Muscle of leg (tissue), 16 donors: ENCODE measurements at places on chromosomes 11 and 22. TPM values are rescaled to one million over a fixed set of nuclear protein-coding genes. Genes with fewer than 3 reads are reported as not detected.

- DNase-seq: no peak
Observed at GRCh38 chr11:86987679-86988078, 32.5 kb upstream of the FZD4 start.

DNA sequence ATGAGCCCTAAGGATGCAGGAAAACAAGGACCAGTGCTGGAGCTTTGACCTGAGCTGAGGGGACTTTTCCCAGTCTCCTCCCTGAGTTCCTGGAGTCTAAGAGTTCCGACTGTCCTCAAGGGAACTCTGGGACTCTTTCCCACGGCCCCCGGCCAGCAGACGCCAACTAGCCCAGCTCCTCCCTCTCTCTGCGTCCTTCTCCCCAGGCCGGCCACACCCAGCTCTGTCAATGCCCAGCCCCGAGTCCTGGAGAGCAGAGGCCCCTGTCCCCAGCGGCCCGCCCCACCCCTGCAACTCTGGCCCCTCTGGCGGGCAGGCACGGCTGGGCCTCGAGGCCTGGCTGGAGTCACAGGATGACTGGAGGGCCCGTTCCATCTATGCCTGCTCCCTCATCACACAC is 29.8 kb downstream of the NECTIN1 start:
- peak; percentile 78 for DNase-seq

DNA sequence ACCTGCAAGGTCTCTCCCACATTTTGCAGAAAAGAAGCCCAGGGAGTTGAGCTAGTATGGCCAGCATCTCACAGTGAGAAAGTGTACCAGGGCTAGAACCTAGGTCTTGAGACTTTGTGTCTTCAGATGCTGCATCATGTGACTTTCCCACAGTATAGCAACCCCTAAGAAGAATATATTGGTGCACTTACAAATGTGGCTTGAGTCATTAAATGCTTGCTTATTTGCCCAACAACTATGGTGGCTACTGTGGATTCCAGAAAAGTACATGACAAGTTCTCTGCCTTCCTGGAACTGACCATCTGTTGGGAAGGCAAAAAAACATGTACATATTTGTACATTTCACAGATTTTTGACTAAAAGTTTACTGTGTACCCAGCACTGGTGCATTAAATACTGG is 55.0 kb downstream of the POLD3 start:
- no peak for DNase-seq

- DNase-seq: no peak
Observed at GRCh38 chr11:93784935-93785360, 866 bp downstream of the MED17 start.

- DNase-seq: peak; percentile 84
Observed at GRCh38 chr11:120168960-120169681, 31.2 kb upstream of the TRIM29 start.

- no peak for DNase-seq
Observed at GRCh38 chr11:2396471-2396870, 4.1 kb upstream of the TSSC4 start.

- DNase-seq: no peak
Observed at GRCh38 chr22:47570851-47571250, 808.4 kb downstream of the TBC1D22A start.

DNA sequence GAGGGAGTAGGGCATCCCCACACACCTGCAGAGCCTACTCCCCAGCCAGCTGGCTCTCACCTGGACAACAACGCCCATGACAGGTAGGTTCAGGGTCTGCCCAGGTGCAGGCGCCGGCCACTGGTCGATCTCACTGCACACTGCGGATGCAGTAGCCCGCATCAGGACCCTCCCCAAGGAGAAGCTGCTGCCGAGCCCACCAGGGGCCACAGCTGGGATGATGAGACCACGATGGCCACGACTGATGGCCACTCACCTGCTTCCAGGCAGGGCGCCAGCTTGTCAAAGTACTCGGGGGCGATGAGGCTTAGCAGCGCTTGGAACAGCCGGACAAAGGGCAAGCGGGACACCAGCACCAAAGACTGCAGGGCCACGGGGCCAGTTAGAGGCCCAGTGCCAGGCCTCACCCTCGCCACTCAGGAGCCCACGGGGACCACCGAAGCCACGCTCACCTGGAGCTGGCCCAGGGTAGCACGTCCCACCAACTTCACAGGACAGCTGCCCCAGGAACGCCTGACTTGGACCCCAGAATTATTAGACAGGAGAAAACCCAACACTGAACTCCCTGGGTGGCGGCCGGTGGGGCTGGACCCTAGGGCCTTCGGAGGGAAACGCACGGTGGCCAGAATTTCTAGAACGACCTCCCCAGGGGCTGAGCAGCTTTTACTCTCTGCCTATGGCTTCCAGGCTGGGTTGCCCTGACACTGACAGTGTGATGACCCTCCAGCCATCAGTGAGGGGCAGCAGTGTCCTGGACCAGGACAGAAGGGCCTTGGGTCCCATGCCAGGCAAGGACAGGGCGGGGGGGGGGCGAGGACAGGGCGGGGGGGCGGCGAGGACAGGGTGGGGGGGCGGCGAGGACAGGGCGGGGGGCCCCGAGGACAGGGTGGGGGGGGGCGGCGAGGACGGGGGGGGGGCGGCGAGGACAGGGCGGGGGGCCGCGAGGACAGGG is 8.9 kb upstream of the PLXNB2 start:
- no peak for DNase-seq

DNA sequence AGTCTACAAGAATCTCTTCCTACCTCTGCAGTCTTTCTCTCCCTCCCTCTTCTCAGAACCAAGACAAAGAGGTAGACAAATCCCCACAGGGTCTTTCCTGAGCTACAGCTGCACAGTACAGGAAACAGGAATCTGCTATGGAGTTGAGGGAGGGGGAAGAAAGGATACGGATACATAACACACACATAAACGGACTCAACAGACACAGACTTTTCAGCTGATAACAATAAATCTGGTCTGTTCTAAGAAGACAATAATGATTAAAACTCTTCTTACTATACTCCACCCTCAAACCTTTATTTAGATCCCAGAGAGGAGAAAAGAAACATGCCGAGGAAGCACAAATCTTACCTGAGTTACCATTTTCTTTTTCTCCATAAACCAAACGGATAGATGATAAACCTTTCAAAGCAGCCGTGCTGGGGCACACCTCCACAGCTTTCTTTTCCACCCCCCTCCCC is 122.2 kb downstream of the APOL5 start:
- peak; percentile 79 for DNase-seq

DNA sequence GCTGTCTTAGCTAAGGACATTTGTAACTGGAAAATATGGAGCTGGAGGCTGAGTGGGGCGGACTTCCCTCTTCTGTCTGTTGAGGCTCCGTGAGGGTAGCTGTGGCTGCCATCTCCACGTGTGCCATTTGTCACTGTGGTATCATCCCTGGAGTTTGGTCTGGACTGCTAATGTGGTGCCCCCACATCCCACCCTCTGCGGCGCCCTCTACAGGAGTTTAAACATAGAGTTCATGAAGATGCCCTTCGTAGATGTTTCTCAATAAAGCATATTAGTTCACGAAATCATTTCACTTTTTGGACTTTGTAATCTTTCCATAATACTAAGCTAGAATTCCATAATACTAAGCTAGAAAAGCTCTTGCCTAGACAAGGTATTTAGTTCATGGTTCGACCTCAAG is 52.4 kb downstream of the TECTA start:
- no peak for DNase-seq

GRCh38 chr11:27934830-27935145 is 173.2 kb downstream of the KIF18A start:
- peak; percentile 86 for DNase-seq

- DNase-seq: no peak
Observed at GRCh38 chr11:86160541-86161149, 83.9 kb upstream of the EED start.

- DNase-seq: no peak
Observed at GRCh38 chr11:55263081-55263480, 1.1 kb downstream of the TRIM48 start.

- peak; percentile 51 for DNase-seq
Observed at GRCh38 chr11:62446091-62446490, 27.3 kb downstream of the SCGB1A1 start.

DNA sequence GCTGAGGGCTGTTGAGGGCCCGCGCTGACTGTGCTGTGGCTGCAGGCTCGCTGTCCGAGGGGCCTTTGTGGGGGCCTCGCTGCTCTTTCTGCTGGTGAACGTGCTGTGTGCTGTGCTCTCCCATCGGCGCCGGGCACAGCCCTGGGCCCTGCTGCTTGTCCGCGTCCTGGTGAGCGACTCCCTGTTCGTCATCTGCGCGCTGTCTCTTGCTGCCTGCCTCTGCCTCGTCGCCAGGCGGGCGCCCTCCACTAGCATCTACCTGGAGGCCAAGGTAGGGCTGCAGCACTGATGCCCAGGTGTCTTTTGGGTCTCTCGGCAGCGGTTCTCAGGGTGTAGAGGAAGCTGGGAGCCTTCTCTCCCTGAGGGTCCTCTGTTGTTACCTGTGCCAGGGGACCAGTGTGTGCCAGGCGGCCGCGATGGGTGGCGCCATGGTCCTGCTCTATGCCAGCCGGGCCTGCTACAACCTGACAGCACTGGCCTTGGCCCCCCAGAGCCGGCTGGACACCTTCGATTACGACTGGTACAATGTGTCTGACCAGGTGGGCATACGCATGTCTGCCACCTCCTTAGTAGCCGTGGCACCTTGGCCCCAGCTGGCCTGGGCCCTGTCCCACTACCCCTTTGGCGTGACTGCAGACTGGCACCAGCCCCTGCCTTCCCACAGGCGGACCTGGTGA is 2.2 kb downstream of the GPR137 start:
- DNase-seq: no peak

GRCh38 chr11:90237004-90237403 is 14.2 kb upstream of the CHORDC1 start:
- DNase-seq: no peak

- DNase-seq: no peak
Observed at GRCh38 chr11:44889266-44889665, 61.4 kb downstream of the TP53I11 start.

DNA sequence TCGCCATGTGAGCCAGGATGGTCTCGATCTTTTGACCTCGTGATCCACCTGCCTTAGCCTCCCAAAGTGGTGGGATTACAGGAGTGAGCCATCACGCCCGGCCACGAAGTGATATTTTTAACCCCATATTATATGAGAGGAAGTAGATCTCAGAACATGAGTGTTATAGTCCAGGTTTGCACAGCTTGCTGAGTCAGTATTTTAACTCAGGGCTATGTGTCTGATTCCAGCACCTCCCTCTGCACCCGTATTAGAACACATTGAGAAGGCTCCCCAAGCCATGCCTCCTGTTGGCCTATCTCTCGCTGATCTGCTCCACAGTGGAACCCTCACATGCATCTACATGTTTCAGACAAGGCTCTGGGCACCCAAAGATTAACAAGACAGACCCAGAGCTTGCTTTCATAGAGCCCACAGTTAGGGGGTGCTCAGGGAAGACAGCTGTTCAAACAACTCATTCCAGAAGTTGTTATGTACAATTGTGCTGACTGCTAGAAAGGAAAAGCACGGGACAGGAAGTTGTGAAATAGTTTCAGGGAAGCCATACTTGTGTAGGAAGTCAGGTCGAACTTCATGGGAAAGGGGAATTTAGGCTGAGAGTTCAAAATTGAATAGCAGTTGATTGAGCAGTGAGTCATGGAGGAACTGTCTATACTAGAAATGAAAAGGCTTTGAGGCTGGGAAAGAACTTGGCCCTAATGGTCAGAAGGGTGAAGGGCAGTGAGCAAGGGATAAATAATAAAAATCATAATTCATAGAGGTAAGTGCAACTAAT is 49.3 kb upstream of the CLPB start:
- peak; percentile 87 for DNase-seq

- DNase-seq: peak; percentile 13
Observed at GRCh38 chr11:85044911-85045310, 582.2 kb downstream of the DLG2 start.

DNA sequence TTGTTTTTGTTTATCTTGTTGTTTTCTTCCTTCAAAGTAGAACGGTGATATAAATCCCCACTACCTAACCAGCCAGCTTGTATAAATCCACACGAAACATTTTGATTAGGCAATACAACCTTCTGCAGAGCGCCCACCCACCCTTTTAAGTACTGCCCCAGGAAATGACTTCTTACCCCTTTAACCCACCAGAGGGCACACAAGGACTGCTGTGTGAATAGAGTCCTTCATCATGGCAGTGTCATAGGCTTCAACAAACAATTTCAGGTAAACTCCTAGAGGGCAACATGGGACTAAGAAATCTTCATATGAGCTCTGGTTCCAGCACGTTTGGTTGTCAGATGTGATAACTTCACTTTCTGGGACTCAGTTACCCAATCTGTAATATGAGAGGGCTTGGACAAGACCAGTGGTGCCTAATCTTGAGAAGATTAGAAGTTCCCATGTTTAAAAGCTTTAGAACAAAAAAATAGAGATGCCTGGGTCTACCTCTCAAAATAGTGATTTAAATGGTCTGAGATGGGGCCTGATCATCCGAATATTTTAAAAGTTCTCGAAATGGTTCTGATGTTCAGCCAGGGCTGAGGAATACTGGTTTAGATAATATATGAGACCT is 56.1 kb downstream of the PIWIL4 start:
- peak; percentile 85 for DNase-seq

- peak; percentile 64 for DNase-seq
Observed at GRCh38 chr22:30266445-30267381, at the start of gene OSM. Gene OSM (minus strand): TSS chr22:30266851. CDS start chr22:30266799, 52 bp downstream.

GRCh38 chr11:127037001-127037400 is 36.4 kb upstream of the KIRREL3 start:
- DNase-seq: no peak

DNA sequence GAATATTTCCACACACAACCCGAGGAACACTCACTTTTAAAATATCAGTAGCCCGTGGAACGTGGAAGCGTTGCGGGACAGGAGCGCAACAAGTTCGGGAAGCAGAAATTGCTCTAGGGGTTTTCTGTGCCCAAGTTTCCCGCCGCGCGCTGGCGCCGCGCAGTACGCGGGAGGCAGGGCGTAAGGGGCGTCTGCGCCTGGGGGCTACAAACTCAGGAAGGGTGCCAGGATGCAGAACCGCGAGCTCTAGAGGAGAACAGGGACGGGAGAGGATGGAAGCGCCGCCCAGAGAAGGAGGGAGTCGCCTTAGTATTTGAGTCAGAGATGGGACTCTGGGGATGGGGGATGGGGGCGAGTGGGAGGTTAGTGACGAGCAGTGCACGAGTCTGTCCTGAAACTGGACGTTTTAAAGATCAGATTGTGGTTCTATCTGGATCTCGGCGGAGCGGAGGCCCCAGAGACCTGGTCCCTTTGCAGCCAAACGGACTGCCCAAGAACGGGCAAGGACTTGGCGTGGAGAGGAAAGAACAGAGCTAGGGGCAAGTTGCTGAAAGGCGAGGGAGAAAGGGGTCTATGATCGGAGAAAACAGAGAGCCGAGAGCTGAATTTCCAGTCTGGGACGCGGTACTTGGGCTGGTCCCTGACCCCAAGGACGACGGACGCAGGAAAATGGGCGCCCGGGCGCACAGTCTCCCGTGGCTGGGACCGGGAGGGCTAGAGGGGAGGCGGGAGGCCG is 4.7 kb downstream of the BSX start:
- DNase-seq: peak; percentile 16

GRCh38 chr11:56473252-56473651 is at the start of gene OR5M3:
Gene OR5M3 (minus strand): TSS chr11:56473352. CDS start chr11:56470497, 2,855 bp downstream.
- DNase-seq: no peak

GRCh38 chr22:20509344-20510047 is 2.1 kb downstream of the MED15 start:
- peak; percentile 85 for DNase-seq

The RAG2 gene
- not detected for polyA plus RNA-seq

The PARVB gene
- 31.5 TPM for polyA plus RNA-seq

The MOV10L1 gene
- 0.08 TPM for polyA plus RNA-seq

The ARHGAP42 gene
- polyA plus RNA-seq: 25.1 TPM

The MUC5AC gene
- not detected for polyA plus RNA-seq

The PLA2G3 gene
- not detected for polyA plus RNA-seq

The OSM gene
- polyA plus RNA-seq: 0.13 TPM
